ENCODE measurements at places on chromosomes 2 and 18.
A peak's percentile ranks its signal among the peaks of the same experiment; 100 is the strongest.

DNA sequence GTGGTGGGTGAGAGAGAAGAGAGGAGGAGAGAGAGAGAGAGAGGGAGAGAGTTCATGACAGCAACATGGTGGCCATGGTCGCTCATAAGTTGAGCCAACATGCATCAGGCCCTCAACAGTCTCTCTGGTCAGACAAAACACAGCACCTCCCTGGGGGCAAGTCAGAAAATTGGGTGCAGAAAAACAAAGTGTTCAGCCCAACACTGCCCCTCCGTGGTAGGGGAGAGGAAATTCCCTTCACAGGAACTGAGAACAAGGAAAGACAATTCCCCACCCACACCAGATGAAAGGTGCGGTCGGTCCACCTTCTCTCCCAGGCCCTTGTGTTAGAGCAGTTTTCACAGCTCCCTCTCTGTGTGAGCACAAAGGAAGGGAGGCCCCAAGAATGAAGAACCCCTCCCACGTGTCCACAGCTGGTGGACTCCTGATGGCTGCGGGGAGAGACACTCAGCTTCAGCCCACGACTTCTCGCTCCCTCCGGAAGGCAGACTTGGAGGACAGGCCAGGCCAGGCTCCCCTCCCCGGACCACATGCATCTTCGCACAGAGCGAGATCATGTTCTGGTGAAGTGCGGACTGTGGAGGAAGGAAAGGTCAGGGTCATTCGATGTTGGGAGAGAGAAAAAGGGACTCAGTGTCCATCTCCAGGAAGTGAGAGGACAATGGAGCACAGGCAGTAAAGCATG, 181.7 kb downstream of the ANAPC1 start:
- peak; percentile 63 for DNase-seq

DNA sequence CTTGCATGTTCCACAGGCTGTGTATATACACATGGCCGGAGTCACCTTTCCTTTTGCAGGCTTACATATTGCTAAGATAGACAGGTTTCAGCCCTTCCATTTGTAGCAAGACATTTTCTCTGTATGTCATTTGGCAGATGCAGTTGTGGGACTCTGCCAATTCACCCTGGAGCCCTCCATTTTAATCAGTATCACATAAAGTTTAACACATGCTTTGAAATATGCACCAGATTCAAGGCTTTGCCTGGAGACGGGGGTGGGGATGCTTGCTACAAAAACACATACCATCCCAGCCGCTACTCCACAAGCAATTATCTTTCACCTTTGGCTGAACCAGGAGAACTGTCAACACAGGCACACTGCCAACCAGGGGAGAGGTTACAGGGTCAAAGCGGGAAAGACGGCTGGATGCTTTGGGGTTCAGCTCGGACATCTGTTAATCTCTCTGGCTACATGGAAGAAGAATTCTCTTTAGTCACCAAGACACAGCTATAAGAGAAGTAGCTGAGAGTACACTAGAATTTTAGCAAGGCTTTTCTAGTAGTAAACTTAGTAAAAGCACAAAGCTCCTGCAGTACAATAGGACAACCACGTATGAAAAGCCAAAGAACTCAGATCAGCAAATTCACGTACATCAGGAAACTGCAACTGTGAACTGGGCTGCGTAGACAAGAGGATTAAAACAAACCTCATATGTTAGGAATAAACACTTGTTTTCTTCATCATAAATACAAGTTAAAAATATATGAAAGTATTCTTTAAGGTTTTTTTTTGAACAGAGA, 130.9 kb downstream of the EXOC6B start:
- peak; percentile 81 for DNase-seq

DNA sequence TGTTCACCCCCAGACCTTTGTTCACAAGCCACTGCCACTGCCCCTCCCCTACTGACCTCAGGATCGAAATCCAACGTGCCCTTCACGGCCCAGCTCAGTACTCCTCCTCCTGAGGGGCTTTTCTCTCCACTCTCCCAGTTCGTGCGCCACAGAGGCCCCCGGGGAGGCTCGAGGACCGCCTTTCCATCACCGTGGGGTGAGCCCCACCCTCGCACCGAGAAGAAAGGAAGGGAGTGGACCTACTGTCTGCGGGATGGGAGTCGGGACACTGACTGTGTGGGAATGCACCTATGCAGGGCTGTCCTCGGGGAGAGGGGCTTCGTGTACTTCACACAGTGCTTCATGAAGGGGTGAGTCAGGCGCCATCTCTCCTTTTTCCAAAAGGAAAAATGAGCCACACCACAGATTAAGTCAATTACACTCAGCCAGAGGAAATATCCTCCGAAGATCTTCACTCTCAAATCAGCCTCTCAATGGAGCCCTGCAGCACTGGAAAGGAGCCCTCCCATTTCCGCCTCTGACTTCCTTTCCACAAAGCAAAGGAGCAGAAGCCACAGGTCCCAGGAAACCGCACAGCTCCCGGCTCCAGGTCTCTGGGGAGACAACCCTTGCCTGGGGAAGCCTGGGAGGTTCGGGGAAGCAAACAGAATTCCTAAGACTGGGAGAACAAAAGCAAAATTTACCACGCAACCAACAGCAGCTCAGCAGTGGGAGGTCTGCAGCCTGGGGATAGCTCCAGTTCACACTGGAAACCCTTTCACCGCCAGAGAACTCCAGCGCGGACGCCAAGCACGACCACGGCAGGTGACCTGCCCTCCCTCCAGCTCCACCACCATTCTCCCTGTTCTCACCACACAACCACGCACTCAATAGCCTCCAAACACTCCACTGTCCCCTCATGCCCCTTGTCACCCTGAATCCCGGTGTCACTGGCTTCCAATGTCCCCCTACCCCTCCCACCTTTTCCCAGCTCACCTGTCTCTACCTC, 21.6 kb downstream of the ADCY3 start:
- DNase-seq, result no peak

GRCh38 chr2:61727746-61728145, 126.1 kb downstream of the FAM161A start:
- DNase-seq, result no peak

GRCh38 chr2:198652461-198652860, 805.3 kb downstream of the SATB2 start:
- no peak for DNase-seq

GRCh38 chr2:200194746-200195145, 111.7 kb upstream of the SPATS2L start:
- DNase-seq, result no peak

DNA sequence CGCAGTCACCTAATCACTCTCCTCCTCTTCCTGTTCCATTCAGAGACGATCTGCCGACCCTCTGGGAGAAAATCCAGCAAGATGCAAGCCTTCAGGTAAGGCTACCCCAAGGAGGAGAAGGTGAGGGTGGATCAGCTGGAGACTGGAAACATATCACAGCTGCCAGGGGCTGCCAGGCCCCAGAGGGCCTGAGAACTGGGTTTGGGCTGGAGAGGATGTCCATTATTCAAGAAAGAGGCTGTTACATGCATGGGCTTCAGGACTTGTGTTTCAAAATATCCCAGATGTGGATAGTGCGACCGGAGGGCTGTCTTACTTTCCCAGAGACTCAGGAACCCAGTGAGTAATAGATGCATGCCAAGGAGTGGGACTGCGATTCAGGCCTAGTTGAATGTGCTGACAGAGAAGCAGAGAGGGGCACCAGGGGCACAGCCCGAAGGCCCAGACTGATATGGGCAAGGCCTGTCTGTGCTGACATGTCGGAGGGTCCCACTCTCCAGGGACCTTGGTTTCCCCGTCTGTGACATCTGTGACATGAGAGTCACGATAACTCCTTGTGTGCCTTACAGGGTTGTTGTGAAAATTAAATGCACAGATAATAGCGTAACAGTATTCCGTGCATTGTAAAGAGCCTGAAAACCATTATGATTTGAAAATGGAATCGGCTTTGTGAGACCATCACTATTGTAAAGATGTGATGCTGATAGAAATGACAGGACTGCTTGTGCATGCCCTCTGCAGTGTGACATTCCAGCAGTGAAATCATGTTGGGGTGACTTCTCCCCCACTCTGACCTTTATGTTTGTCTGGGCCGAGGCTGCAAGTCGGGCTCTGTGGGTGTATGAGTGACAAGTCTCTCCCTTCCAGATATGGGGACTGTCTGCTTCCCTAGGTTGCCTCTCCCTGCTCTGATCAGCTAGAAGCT, 510 bp downstream of the IL1RN start:
- DNase-seq, result no peak

- DNase-seq, result peak; percentile 80
These were observed 63.3 kb downstream of the BOD1L2 start for GRCh38 chr18:57210107-57210715.

GRCh38 chr2:83359336-83359735, 1099.7 kb downstream of the SUCLG1 start:
- DNase-seq, result no peak

DNA sequence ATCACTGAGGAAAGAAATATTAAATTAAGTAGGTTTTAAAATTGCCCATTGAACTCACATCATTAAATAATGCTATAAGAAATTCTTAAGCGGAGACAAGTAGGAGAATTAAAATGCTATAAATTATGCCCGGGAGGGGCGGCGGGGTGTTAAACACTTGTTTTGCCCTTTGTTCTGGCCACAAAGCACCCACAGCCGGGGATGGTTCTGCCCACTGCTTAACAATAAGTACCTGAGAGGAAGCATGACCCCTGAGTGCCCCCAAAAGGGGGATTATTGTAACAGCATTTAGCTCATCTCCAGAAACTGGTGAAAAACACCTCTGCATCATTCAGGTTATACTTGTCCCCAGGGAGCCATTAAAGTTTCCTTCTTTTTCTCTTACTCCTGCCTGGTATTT, 332.7 kb upstream of the POU3F3 start:
- DNase-seq, result no peak

All from fibroblast of skin of right biceps (primary cell).